Activated CD8-positive, alpha-beta T cell treated with anti-CD3 and anti-CD28 coated beads for 36 hours (primary cell): ENCODE measurements at places on chromosomes 11 and 22. TPM values are rescaled to one million over a fixed set of nuclear protein-coding genes. Genes with fewer than 3 reads are reported as not detected.

Gene LAYN
- 93.7 TPM for total RNA-seq

DNA sequence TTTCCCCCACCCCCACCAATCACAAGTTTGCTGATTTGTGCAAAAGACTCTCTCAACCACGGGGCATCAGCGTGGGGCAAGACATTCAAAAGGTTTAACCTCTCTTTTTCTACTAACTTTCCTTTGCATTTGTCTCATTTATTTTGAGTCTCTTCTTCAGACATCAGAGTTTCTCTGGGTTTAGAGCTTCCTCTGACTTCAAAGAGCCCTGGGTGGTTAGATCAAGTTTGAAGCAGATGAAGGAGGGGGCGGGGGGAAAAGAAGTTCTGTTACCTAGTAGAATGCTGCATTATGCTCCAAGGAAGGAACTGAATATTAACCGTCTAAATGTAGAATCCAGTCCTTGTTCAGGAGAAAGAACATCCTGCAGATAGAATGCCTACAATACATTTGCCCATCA, 24.5 kb downstream of the GAS2 start:
- peak; percentile 54 for DNase-seq

DNA sequence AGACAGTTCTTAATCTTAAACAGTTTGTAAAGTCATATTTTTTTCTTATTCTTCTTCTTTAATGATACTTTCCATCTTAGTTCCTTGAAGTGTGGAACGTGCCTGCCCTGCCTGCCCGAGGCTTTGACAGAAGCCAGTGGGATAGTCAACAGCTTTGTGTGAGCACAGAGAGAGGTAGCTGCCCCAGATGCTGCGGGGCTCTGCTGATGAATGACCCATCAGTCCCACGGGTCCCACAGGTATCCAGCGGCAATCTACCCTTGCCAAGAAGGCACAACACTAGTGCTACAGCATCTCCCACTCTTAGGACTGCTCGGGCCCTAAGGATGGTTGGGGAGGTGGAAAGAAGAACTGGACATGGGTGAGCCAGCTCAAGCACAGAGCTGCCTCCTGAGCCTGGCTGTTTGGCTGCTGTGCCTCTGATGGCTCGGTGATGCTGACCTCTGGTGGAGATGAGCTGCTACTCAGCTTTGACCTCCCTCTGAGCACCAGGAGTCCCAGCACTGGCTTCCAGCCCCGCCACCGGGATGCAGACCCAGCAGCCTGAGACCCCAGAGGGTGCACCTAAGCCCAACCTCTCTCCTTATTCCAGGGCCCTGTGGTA, 11.8 kb upstream of the APLNR start:
- peak; percentile 49 for DNase-seq

GRCh38 chr22:46300491-46300890, 3.8 kb downstream of the GTSE1 start:
- DNase-seq, result no peak

DNA sequence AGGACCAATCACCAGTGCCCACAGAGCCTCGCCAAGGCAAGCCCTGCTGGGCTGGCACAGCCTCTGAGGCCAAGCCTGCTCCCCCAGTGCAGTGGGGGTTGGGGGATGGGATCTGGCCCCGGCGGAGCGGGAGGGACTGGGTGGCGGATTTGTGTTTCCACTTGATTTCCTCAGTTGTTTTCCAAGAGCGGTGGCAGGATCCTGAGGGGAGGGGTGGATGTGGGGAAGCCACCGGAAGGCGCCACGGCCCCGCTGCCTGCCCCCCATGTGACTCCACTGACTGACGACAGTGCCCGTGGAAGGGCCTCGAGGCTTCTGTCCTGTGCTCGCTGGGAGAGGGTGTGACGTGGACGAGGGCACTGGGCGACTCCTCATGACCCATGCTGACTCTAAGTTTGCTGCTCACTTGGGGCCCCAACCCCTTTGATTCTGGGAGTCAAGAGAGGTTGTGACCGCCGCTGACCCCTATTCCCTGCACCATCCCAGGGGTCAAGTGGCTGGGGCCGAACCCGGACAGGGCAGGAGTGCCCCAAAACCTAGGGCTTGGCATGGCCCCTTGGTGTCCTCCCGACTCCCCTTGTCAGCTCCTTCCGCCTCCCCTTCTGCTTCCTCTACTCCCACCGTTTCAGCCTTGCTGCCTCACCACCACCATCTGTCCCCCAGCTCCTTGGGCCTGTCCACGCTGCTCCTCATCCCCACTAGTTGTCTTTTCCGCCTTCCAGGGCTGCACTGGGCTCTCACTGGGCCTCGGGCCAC, 23.5 kb upstream of the PICK1 start:
- no peak for DNase-seq

DNA sequence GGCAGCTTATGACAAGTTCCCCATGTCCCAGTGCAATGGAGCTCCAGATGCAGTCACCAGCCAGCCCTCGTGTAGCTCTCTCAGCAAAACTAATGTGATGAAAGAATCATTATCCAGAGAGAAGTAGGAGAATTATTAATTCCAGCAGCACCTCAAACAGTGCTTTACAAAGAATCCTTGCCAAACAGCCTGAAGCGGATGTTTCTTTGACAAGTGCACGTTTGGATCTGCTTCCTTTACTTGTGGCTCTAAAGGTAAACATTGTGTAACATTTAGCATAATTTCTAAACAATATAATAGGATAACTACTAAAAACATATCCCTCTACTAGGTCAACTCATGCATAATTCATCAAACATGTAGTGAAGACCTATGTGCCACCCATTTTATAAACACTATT, 197.0 kb downstream of the FAM181B start:
- no peak for DNase-seq

DNA sequence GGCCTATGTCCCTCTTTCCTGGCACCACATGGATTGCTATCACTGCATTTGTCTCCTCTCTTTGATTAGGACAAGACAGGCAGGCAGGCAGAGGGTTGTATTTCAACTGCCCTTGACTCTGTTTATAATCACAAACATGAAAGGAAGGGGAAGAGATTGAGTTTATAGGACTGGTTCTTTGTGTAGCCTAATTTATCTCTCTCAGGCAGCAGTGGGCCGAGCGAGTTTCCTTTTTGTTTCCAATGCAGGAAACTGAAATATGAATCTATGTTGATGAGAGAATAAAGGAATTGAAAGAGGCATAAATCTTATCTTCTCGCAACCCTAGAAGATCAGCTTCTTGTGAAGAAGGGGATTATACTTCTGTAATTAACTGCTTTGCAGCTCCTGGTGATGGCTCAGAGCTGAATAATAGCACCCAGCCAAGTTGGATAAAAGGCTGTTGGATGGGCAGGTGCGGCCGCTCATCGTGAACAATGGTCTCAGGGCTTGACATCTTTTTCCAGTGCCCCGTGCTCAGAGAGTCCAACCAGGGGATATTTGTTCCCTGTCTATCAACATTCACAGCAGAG, 80.6 kb upstream of the SYT13 start:
- no peak for DNase-seq

DNA sequence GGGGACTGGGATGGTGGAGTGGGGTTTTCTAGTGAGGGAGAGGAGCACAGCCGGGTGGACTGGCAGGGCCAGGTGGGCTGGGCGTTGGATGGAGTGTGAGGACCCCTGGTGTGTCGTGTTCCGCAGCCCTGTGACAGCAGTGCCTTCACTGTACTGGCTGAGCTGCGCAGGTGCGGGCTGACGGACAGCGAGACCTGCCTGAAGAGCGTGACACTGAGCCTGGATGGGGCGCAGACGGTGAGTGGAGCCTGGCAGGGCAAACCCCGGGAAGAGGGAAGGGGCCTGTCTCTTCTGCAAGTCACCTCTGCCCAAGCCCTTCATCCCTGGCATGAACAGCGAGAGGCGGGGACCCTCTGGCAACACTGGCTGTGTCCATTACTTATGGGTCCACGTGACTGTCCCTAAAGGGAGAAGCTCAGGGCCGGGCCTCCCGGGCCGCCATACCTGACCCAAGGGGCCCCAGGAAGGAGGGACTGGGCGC, 10.0 kb downstream of the MUC5AC start:
- no peak for DNase-seq

DNA sequence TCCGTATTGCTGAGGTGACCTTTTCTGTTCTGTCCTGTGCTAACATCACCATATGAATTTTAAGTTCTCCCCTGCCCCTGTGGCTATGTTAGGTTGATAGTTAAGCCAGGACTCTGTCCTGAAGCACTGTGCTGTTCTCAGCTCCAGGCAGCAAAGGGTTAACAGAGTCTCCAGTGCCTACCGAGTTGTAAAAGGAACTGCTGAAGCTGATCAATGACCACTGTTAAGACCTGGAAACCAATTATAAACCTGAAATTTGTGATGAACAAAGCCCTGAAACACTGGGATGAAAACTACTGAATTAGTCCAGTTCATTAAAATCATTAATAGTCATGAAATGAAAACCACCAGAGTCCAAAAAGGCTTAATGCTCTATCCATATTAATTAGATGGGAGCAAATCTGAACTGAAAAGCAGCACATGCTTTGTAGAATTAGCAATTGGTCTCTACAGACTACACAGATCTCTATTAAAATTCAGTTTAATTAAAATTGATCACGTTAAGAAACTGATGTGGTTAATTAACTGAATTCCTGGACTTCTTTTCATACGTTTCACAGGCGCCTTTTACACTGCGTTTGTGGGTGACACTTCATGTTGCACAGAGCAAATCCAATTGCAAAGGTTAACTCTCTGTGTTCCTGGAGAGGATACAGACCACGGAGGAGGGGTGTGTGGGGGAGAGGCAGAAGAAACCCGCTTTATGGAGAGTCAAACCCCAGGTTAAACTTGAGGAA, 188.5 kb upstream of the MPPED2 start:
- DNase-seq, result no peak

DNA sequence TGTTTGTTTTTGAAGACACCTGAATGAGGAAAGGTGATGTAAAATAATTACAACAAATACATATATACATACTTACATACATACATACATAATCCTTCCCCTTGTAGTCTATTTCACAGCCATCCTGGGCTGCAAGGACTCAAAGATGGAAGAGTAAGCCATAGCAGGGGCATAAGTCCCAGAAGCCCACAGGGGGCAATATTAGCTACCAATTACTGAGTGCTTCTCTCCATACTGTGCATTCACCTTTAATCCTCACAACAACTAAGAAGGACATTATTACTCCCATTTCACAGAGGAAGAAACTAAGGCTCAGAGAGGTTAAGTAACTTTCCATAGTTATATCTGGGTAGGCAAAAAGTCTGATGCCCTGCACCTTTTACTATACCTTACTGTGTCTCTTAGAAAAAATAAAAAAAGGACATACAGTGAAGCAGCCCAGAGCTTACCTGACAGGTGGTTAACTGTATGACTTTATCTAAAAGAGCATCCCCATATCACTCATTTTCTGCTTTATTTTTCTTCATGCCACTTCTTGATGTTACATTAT, 2.7 kb downstream of the SERGEF start:
- DNase-seq, result peak; percentile 8
